ENCODE measurements at places on chromosomes 6 and 20. TPM values are rescaled to one million over a fixed set of nuclear protein-coding genes. Genes with fewer than 3 reads are reported as not detected.

Gene HLA-DMB
- not detected for total RNA-seq

Gene ISM1
- not detected for total RNA-seq

Gene ZSCAN12
- 1.9 TPM for total RNA-seq

Gene MAPK13
- 6.6 TPM for total RNA-seq

Gene PDYN
- not detected for total RNA-seq

Gene SLC35F1
- not detected for total RNA-seq

Gene RAMACL
- 0.13 TPM for total RNA-seq

Gene ADAM33
- total RNA-seq = 53.1 TPM

DNA sequence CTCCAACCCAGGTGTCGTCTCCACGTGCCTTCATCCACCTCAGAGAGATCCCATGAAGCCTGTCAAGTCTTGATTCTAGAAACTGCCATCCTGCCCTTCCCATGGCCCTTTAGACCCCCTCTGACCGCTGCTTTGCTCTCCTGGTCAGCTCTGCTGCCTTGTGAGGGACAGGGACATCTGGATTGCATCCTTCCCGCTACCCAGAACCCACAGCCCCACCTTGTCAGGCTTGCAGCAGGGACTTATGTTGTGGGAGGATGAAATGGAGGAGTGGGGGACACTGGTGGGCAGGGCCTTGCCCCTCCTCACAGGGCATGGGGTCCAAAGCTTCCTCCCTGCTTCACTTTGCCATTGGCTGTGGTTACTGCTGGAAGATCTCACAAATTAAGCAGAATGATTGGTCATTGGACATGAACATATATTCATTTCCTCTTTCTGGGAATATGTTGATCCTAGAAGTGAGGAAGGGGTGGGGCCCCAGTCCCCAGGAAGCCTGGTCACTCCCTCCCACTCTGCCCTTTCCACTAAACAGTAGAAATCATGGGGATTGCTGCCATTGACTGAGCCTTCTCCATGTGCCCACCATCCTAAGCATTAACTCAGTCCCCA is 4.5 kb downstream of the GLP1R start:
- no peak for DNase-seq
- no peaks in the 10 kb centered on the region for H3K36me3 ChIP-seq
- H3K4me1 ChIP-seq = no peaks in the 10 kb centered on the region
- no peak overlapping the region for H3K4me3 ChIP-seq
- H3K27me3 ChIP-seq = peaks cover 25% of the 10 kb centered on the region

DNA sequence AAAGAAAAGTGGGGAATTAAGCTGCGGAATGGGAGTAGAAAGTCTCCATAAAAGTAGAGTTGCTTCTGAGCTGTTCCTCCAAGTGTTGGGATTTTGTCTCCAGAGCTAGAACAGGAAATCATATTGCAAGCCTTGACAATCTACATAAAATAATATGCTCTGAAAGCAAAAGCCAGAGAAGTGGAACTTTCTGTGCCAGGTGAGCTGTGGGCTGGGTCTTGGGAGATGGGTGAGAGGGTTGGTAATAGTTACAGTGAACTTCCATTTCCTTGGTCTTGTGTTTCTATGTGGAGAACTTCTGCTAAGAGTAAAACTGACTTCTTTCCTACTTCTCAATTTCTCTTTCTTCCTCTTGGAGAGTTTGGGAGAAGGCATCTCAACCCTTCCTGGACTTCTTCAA is 6.3 kb upstream of the HMGN4 start:
- no peak overlapping the region for H3K27ac ChIP-seq
- H3K4me3 ChIP-seq = no peak overlapping the region
- H3K4me1 ChIP-seq = peaks cover 18% of the 10 kb centered on the region
- no peak for DNase-seq

- peaks cover 7% of the 10 kb centered on the region for H3K4me1 ChIP-seq
- H3K4me3 ChIP-seq = no peak overlapping the region
- H3K27ac ChIP-seq = no peak overlapping the region
Observed at GRCh38 chr20:63850689-63851547, 10.4 kb upstream of the ABHD16B start.

GRCh38 chr6:16837217-16837972 is 76.1 kb upstream of the ATXN1 start:
- 0 out of 2 replicates have a peak overlapping the region, but pooled peaks have one; percentile 65 for H3K4me3 ChIP-seq
- no peak overlapping the region for H3K27ac ChIP-seq
- peaks cover 23% of the 10 kb centered on the region for H3K4me1 ChIP-seq
- peak; percentile 19 for DNase-seq
- H3K27me3 ChIP-seq = no peaks in the 10 kb centered on the region

GRCh38 chr6:72316675-72317380 is 305.0 kb upstream of the KCNQ5 start:
- no peak for DNase-seq
- no peak overlapping the region for H3K4me3 ChIP-seq
- no peaks in the 10 kb centered on the region for H3K27me3 ChIP-seq
- H3K4me1 ChIP-seq = peaks cover 7% of the 10 kb centered on the region

DNA sequence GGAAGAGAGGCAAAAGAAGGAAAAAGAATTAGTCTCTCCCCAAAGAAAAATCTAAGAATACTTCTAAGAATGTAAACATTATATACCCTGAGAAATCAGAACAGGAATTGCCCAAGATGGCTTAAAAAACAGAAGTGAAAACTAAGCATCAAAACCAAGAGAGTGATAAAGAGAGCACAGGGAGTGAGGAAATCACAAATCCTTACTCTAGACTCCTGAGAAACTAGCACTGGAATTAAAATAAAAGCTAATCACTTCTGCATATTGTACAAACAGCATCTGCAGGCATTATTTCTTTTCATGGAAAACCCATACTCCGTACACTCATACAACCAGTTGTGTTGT is 285.7 kb downstream of the BTBD9 start:
- H3K27ac ChIP-seq = no peak overlapping the region
- peaks cover 18% of the 10 kb centered on the region for H3K4me1 ChIP-seq
- H3K4me3 ChIP-seq = no peak overlapping the region

- H3K27me3 ChIP-seq = peaks cover 12% of the 10 kb centered on the region
- H3K36me3 ChIP-seq = no peaks in the 10 kb centered on the region
- H3K4me1 ChIP-seq = no peaks in the 10 kb centered on the region
- no peak overlapping the region for H3K4me3 ChIP-seq
- DNase-seq = no peak
Observed at GRCh38 chr20:58716476-58717277, 24.1 kb downstream of the NPEPL1 start.

- no peaks in the 10 kb centered on the region for H3K36me3 ChIP-seq
- no peak overlapping the region for H3K4me3 ChIP-seq
- no peak overlapping the region for H3K27ac ChIP-seq
- no peaks in the 10 kb centered on the region for H3K4me1 ChIP-seq
Observed at GRCh38 chr6:167766986-167767714, 59.6 kb upstream of the AFDN start.

DNA sequence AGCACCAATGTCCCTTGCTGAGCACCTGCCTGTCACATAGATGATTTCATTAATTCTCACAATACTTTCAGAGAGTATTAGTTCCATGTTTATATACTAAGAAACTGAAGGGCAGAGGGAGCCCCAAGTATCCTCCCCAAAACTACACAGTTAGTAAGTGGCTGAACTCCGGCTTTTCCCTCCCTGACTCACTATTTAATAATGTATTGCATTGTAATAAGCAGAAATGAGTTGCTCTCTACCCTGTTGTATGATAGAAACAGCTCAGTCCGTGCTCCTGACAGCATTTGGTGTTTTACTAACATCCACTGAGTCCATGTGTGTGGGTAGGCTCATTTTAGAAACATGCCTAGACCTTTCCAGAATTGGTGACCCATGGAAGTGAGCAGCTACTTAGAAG is 76.8 kb downstream of the OLIG3 start:
- peaks cover 16% of the 10 kb centered on the region for H3K27me3 ChIP-seq
- H3K27ac ChIP-seq = no peak overlapping the region
- H3K4me1 ChIP-seq = no peaks in the 10 kb centered on the region
- no peak overlapping the region for H3K4me3 ChIP-seq
- H3K36me3 ChIP-seq = no peaks in the 10 kb centered on the region

- no peaks in the 10 kb centered on the region for H3K36me3 ChIP-seq
- H3K27ac ChIP-seq = no peak overlapping the region
- no peaks in the 10 kb centered on the region for H3K27me3 ChIP-seq
- no peak overlapping the region for H3K4me3 ChIP-seq
- H3K4me1 ChIP-seq = peaks cover 21% of the 10 kb centered on the region
Observed at GRCh38 chr6:11224252-11224965, 8.1 kb downstream of the NEDD9 start.

- H3K27ac ChIP-seq = no peak overlapping the region
- H3K27me3 ChIP-seq = no peaks in the 10 kb centered on the region
- no peak for DNase-seq
- no peak overlapping the region for H3K4me3 ChIP-seq
- no peaks in the 10 kb centered on the region for H3K4me1 ChIP-seq
- no peaks in the 10 kb centered on the region for H3K36me3 ChIP-seq
Observed at GRCh38 chr20:58638467-58639181, 12.5 kb upstream of the STX16 start.

DNA sequence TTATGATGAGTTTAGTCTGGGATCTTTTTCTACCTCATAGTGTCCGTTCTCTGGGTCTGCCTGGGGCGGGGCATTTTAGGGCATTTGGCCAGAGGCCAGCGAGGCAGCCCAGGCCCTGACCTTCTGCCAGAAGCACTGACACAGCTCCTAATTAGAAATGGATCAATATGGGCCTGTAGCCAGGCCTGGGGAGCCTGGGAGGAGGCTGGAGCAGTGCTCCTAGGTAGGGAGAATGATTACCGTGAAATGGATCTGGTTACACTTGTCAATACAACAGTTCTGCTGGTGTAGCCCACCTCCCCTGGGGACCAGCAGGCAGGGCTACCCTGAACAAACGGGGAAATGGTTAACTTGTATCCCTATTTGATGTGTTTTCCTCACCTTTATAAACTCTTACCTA is 23.0 kb downstream of the RALY start:
- no peak overlapping the region for H3K4me3 ChIP-seq
- no peaks in the 10 kb centered on the region for H3K36me3 ChIP-seq
- H3K27ac ChIP-seq = no peak overlapping the region
- no peaks in the 10 kb centered on the region for H3K27me3 ChIP-seq
- no peak for DNase-seq
- H3K4me1 ChIP-seq = peaks cover 14% of the 10 kb centered on the region

GRCh38 chr6:153553627-153554026 is 422.5 kb upstream of the RGS17 start:
- no peak overlapping the region for H3K27ac ChIP-seq
- no peaks in the 10 kb centered on the region for H3K27me3 ChIP-seq
- H3K4me1 ChIP-seq = no peaks in the 10 kb centered on the region
- H3K36me3 ChIP-seq = no peaks in the 10 kb centered on the region

DNA sequence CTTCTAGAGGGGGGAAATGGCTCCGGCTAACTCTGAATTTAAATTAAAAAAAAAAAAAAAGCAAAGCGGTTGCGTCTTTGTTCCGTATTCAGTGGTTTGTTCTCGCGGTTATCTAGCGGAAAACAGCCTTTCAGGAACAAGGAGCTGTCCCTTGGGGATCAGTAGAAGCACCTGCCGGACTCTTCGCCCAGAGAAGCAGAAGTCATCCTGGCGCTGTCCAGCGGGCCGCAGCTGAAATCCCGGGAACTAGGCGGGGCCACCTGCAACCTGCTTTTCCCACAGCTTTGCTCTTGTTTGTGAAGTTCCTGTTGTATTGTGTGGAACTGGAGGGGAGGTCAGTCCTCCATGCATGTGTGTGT is 43.9 kb upstream of the GJE1 start:
- H3K4me3 ChIP-seq = no peak overlapping the region
- H3K36me3 ChIP-seq = no peaks in the 10 kb centered on the region
- H3K27ac ChIP-seq = no peak overlapping the region
- H3K27me3 ChIP-seq = peaks cover 6% of the 10 kb centered on the region

GRCh38 chr20:835608-836045 is 2.1 kb downstream of the FAM110A start:
- no peaks in the 10 kb centered on the region for H3K27me3 ChIP-seq
- peaks cover 6% of the 10 kb centered on the region for H3K4me1 ChIP-seq
- no peak overlapping the region for H3K27ac ChIP-seq
- H3K4me3 ChIP-seq = no peak overlapping the region
- DNase-seq = no peak
